ENCODE measurements at places on chromosomes 2 and 18.

GRCh38 chr2:10064932-10065772, 15.1 kb downstream of the CYS1 start:
- no peak for DNase-seq

DNA sequence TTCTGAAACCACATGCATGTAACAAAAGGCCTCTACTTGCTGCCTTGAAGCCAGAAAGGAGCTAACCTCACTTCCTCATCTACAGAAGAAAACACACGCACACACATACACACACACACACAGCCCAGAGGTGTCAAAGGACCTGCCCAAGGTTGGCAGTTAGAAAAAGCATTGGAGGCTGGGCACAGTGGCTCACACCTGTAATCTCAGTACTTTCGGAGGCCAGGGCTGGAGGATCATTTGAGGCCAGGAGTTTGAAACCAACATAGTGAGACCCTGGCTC, 125.9 kb upstream of the RNF152 start:
- no peak for DNase-seq

DNA sequence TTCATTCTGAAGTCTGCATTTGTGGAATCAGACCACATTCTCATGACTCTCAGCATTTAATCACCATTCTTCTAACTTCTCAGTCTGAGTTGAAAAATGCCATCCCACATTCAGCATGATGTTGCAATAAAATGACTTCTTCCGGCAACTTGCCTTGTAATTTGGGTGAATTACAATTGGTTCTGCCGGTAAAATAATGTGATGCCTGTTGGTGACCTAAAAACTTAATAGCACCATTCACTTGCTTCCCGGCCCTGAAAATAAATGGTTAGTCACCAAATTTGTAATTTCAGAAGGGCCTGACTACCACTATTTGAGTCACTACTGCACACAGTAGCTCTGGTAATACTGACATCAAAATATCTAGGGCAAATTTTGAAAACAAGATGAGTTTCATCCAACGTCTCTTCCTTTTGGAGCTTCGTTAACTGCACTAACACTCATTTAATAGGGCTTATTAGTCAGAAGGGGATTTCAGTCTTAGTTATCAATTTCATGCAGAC, 637.1 kb upstream of the CHAC2 start:
- no peak for DNase-seq

DNA sequence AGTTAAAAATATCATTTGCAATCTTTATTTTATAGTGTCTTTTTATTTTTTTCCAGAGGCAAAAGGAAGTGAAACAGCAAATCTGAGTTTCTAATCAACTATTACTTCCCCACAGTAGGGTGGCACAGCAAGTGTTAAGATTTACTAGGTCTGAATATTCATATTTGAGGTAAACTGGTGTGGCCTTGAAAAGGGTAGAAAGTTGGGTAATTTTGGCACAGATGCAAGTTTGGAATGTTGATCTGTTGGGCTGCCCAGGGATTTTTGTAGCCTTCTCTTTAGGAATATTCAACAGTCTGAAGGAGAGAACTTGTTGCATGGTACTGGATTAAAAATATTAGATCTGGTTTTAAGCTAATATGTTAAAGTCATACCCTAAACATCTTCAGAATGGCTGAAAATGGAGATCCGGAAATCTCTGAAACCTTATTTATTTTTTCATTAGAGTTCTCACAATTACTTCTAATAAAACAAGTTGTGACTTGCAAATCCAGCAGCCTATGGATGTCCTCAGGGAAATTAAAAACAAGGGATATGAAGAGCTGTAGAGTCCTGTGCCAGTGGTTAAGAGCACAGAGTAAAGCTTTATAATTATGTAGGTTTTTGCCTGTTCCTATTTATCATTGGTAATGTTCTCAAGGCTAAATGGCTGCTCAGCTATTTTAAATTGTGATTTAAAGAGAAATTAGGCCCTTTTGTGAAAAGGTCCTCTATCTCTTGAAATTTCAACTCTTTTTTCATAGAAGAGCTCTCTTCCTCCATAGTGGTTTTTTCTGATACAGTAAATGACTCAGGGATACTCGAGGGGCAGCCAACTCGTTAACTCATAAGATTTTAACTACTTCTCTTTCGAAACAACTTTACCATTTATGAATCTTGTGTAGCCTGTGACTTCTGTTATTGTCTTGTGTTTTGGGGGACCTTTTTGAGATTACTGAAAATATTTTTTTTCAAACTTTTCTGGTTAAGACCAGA, 11.0 kb downstream of the TANK start:
- no peak for DNase-seq

- no peak for DNase-seq
Observed at GRCh38 chr2:201406077-201406662, 45.1 kb downstream of the TRAK2 start.

GRCh38 chr2:143481237-143481623, 352.0 kb downstream of the ARHGAP15 start:
- DNase-seq, result no peak

Data from stimulated activated CD8-positive, alpha-beta memory T cell treated with anti-CD3 and anti-CD28 coated beads, Interleukin-12 subunit alpha, Interleukin-12 subunit beta, amount 100 ng/mL, for 4 hours (primary cell).